Stimulated activated CD4-positive, alpha-beta T cell treated with anti-CD3 and anti-CD28 coated beads, Interleukin-1b, Interleukin-23, amount 100 ng/mL, for 1 hour (primary cell): ENCODE measurements at places on chromosomes 2 and 18.

GRCh38 chr2:46506131-46506706 is 26.9 kb downstream of the TMEM247 start:
- DNase-seq = no peak

DNA sequence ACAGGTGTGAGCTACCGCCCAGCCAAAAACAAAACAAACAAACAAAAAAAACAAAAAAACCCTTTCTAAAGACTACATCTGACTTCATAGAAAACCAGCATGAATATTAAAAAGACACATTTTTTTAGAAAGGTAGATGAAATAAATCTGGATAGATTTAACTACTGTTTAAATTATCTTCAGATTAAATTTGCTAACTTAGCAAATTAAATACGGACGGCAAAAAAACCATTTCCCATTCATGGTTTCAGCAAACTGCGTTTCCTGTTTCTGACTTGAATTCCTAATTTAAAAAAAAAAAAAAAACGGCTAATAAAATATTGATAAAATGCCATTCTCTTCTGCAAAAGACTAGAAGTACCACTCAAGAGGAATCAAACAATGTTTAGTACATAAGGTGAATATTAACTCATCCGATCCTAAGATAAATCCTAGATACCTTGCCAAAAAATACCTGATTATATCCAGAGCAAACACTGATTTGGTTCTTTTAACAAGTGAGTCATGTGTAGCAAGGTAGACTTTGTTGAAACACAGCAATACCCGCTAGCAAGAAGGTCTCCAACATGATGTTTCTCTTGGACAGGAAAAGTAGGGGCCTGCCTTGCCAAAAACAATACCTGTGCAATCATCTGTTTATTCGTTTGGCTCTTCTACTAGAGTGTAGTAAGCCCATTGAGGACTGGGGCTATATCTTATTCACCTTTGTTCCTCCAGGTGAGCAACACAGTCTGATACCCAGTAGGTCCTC is 96.2 kb downstream of the BARD1 start:
- no peak for DNase-seq

DNA sequence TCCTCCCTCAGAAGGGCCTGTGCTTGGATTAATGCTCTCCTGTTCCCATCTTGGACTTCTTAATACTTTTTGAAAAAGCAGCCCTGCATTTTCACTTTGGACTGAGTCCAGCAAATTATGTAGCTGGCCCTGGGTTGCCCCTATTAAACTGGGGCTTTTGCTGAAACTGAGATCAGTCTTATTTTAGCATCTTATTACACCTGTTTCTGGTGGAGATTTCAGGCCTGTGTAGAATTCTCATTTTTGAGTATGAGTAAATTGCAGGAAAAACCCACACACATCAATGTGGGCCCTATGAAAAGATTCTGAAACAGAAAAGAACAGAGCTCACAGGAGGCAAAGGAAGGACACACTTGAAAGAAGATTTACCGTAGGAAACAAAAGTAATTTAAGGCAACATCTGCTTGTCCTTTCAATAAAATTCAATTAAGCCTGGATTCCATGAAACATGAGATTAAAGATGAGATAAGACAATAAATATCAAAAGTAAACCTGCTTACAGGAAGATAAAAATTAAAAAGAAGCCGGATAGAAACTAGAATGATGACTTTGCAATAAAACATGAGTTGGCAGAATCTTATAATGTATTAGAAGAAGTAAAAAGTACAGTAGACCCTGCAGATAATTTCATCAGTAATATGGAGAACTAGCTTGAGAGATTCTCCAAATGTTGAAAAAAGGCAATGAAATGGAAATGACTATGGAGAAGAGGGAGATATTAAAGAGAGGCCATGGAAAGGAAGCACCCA is 90.7 kb upstream of the GCFC2 start:
- no peak for DNase-seq

DNA sequence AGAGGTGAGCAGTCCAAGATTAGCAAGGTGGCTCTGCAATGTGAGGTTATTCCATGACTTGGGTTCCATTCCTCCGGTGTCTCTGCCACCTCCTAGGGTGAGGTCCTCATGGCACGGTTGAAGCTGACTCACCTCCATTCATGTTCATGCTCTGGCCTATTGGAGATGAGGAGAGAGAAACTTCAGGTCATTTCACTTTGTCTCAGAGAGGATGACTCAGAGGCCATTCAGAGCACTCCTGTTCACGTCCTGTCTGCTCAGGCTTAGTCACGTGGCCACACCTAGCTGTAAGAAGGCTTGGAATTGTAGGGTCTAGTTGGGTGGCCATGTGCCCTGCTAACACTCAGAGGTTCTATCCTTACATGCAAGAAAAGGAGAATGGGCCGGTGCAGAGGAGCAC is 67.5 kb upstream of the MBOAT2 start:
- DNase-seq = no peak

- no peak for DNase-seq
These were observed 24.1 kb upstream of the EPHA4 start for GRCh38 chr2:221596192-221596591.

- DNase-seq = no peak
These were observed 15.5 kb downstream of the HDLBP start for GRCh38 chr2:241300000-241300399.

- no peak for DNase-seq
These were observed 187.8 kb upstream of the COL3A1 start for GRCh38 chr2:188786368-188786841.
